ENCODE measurements at places on chromosomes 12 and 14.

DNA sequence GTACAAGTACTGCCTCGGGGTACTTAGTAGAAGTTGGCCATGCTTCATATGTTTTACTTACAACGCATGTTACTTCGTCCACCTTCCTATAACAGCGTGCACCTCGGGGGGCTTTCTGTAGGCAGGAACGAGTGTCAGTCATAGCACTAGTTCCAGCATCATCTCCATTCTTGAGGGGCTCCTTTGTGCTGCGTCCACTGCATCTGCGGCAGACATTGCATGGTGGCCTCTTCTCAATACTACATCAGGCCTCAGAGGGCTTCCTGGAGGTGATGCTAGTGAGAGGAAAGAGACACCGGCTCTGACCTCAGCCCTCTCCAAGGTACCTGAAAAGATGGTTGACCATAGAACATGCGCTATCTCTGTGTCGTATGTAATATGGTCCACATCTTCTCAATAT is 121.2 kb upstream of the RTL1 start:
- no peak for DNase-seq

GRCh38 chr14:98984719-98985041 is 287.3 kb downstream of the BCL11B start:
- no peak for DNase-seq

GRCh38 chr12:10873378-10873777 is 10.7 kb downstream of the PRH1 start:
- DNase-seq, result no peak

GRCh38 chr12:58450868-58451482 is 469.3 kb downstream of the LRIG3 start:
- DNase-seq, result no peak

GRCh38 chr12:4279198-4279690 is 5.7 kb downstream of the CCND2 start:
- no peak for DNase-seq

- no peak for DNase-seq
These were observed 22.3 kb upstream of the TDRD9 start for GRCh38 chr14:103905842-103906456.

DNA sequence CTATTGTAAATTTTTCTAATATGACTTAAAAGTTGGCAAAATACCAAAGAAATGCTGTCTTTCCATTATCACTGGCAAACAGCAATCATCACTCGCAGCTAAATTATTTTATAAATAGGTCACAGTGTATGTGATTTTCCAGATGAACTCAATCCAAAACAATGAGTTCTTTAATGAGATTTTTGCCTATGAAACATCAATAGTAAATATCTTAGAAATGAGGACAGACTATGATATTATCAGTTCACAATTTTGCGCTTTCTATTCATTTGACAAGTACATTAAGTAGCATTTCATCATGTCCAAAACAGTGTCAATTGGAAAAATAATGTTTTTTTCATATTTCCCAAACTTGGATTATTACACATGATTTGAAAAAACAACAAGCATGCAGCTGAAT is 65.7 kb downstream of the PIK3C2G start:
- no peak for DNase-seq

GRCh38 chr12:53191885-53192530 is 11.3 kb upstream of the CSAD start:
- DNase-seq, result no peak

GRCh38 chr14:72503696-72504368 is 390.1 kb downstream of the DPF3 start:
- peak; percentile 63 for DNase-seq
